ENCODE measurements at places on chromosomes 1 and 21.

- DNase-seq: peak; percentile 90
These were observed at the start of gene MTARC2 for GRCh38 chr1:220748089-220748934. Gene MTARC2, plus strand, starts transcription at chr1:220748322. Its CDS starts 210 bp downstream, at chr1:220748532.

DNA sequence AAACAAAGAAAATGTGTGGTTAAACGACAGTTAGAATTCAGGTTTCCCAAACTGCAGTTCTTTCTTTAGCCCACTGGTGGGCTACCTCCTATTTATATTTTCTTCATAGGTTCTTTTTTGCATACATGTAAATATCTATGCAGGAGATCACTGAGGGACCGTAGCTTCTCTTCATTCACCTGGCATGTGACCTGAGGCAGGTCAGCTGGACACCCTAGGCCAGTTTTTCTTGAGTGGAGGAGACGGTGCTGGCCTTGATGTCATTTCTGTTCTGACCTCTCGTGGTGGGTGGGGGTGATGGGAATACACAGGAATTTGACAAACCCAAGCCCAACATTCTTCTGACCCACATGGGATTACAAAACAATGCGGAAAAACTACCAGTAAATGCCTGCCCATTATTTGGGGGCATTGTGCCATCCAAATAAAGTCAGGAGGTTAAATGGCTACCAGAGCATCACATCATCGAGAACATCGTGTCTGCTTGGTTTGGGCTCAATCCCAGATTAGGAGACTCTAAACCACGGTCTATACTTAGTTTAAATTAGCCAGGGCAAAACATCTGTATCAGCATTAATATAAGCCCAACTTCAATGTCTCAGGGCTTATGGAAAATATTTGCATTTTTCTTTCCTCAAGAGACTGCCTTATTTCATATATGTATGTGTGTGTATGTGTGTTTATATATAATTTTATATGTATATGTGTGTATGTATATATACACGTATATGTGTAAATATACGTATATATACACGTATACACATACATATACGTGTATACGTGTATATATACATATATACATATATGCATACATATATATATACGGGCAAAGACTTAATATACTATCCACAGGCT is 7.4 kb upstream of the IRF2BP2 start:
- no peak for DNase-seq

DNA sequence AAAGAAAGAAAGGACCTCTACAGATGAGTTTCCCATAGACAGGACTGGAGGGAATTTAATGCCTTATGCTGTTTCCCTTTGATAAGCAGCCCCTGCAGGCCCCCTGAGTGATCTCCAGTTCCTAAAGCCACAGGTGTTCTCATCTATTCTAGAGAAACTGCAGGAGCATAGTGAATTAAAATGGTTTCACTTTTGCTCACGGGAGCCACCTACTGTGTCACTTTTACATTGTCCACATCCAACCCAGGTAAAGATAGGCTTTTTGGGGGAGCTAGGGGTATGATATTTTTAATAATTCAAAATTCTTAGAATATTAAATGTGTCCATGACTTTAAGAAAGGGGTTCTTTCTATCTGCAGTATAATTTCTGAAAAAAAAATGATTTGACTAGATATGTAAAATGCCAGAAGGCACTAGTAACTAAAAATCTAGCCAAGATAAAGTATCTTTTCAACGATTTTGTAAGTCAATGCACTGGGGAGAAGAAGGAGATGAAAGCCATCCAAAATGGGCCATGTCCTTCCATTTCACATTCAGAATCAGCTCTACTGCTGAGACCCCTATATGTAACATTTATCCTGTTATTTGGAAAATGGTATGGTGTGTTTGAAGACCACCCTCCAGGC is 267.3 kb upstream of the DUSP10 start:
- no peak for DNase-seq

GRCh38 chr1:19442154-19443096 is 42.9 kb downstream of the CAPZB start:
- no peak for DNase-seq

- no peak for DNase-seq
These were observed 5.1 kb downstream of the PARP1 start for GRCh38 chr1:226402739-226403165.

Data from left cardiac atrium (tissue), 4 donors.